Activated naive CD8-positive, alpha-beta T cell treated with anti-CD3 and anti-CD28 coated beads, Interleukin-2, amount 10 ng/mL, durations not matched to agents 7 days and 5 days (primary cell): ENCODE measurements at places on chromosomes 11 and 22. TPM values are rescaled to one million over a fixed set of nuclear protein-coding genes. Genes with fewer than 3 reads are reported as not detected.

GRCh38 chr11:123576501-123576900, 77.9 kb downstream of the SCN3B start:
- peaks cover 2% of the 10 kb centered on the region for H3K36me3 ChIP-seq
- H3K27ac ChIP-seq, result no peak overlapping the region
- H3K4me1 ChIP-seq, result peaks cover 14% of the 10 kb centered on the region
- no peaks in the 10 kb centered on the region for H3K27me3 ChIP-seq
- DNase-seq, result no peak

DNA sequence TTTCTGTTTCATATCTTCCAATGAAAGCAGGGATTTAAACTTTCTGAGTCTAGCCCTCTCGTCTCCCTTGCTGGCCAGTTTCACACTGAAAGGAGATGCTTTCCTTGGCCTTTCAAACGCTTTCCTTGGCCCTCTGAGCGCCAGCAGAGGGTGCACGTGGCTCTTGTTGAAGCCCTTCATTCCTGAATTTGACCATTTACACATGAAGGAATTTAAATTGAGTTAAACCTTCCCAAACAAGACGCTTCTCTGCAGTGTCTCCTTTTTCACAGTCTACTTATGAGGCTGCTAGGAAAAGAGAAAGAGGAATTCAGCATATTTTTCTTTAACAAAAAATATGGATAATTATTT, 21.6 kb downstream of the NNMT start:
- H3K4me1 ChIP-seq, result peaks cover 17% of the 10 kb centered on the region
- no peaks in the 10 kb centered on the region for H3K36me3 ChIP-seq
- peaks cover 12% of the 10 kb centered on the region for H3K27me3 ChIP-seq
- no peak overlapping the region for H3K4me3 ChIP-seq
- no peak for DNase-seq
- no peak overlapping the region for H3K27ac ChIP-seq

DNA sequence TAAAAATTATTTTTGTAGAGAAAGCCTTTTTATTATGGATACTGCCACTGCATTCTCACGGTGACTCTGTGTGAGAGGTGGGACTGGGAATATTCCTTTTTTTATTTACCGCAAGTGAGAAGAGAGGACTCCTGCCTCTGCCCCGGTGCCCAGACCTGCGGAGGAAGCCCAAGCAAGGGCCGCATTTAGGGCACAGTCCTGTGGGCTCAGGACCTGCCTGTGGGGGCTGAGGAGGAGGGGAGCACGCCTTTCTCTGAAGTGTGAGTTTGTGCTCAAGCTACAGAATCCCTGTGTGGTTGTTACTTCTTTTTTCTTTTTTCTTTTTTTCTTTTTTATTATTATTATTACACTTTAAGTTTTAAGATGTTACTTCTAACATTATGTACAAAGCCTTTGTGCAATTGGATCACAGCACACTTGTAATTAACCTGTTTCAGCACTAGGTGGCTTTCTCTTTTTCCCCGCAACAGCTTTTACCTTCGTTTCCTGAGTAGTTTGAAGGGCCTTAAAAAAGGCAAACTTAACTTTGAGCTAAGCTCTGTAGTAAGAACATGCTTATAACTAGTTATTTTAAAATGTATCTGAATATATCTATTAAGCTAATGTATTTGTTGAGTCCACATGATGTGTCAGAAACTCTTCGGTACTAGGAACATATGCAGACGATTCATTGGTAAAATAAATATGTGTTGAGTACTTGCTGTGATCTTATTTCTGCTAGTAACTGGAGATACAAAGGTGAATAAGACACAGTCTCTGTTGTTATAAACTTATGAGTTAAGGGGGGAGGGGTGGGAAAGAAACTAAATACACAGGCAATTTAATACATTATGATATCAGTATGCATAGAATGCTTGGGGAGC, 18.3 kb downstream of the AMOTL1 start:
- H3K4me3 ChIP-seq, result no peak overlapping the region
- H3K36me3 ChIP-seq, result no peaks in the 10 kb centered on the region
- H3K27me3 ChIP-seq, result peaks cover 7% of the 10 kb centered on the region
- DNase-seq, result no peak
- peaks cover 6% of the 10 kb centered on the region for H3K4me1 ChIP-seq
- no peak overlapping the region for H3K27ac ChIP-seq

- H3K4me1 ChIP-seq, result peaks cover 32% of the 10 kb centered on the region
- H3K27me3 ChIP-seq, result no peaks in the 10 kb centered on the region
- peak overlapping the region; percentile 82 for H3K27ac ChIP-seq
- H3K4me3 ChIP-seq, result peak overlapping the region; percentile 62
- no peak for DNase-seq
- H3K36me3 ChIP-seq, result peaks cover 3% of the 10 kb centered on the region
These were observed 79.3 kb upstream of the SORL1 start for GRCh38 chr11:121372671-121373429.

GRCh38 chr11:46238967-46239800, 38.3 kb upstream of the CREB3L1 start:
- H3K36me3 ChIP-seq, result no peaks in the 10 kb centered on the region
- H3K27ac ChIP-seq, result no peak overlapping the region
- H3K4me1 ChIP-seq, result peaks cover 35% of the 10 kb centered on the region
- peak; percentile 93 for DNase-seq
- H3K4me3 ChIP-seq, result peak overlapping the region; percentile 70

ANGPTL5 gene
- not detected for total RNA-seq

- DNase-seq, result no peak
- no peak overlapping the region for H3K4me3 ChIP-seq
- no peak overlapping the region for H3K27ac ChIP-seq
- H3K4me1 ChIP-seq, result peaks cover 2% of the 10 kb centered on the region
These were observed 73.1 kb upstream of the GDPD4 start for GRCh38 chr11:77374611-77375031.

DNA sequence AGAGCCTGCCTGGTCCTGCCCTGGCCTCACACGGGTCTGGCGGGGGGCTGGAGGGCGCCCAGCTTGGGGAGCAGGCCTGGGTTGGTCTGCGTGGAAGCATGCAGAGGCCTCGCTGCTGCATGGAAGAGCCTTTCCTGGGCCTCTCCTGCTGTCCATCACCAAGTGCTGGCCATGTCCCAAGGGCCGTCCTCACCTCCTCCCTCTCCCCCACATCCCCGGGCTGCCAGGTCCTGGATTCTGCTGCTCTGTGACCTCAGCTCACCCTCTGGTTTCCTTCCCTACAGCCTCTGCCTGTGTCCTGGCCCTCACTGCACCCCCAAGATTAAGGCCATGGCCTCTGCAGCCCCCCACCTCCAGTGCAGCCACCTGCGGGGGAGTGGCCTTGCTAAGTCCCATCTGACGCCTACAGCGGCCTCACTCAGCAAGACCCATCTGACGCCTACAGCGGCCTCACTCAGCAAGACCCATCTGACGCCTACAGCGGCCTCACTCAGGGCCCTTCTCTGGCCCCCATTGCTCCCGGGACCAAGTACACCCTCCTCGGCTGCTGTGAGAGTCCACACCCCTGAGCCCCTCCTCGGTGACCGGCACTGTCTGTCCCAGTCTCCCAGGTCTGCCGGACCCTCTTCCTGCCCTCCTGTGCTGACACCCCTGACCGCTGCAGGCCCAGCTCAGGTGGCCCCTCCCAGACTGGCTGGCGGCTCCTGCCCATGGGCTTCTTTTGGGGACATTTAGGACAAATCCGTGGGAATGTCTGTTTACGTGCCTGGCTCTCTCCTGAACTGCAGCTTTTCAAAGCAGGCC, 119.5 kb upstream of the B3GAT1 start:
- no peak overlapping the region for H3K27ac ChIP-seq
- no peaks in the 10 kb centered on the region for H3K36me3 ChIP-seq
- peaks cover 15% of the 10 kb centered on the region for H3K27me3 ChIP-seq

DNA sequence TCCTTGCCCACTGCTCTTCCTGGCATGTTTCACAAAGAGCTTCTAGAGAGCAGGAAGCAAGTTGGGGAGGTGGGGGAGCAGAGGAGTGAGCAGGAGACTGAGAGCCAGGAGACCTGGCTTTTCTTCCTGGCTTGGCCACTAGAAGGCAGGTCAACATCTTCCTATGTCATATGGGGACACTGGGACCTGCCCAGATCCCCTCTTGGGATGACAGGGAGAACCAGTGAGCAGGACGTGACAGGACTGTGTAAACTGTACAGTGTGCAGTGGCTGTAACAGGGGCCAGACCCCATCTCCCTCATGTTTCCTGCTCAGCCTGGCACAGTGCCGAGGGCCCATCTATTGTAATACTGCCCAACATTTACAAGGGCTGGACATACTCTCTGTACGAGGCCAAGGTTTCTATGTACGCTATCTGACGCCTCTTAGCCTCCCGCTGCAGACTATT, 29.4 kb downstream of the GDPD5 start:
- DNase-seq, result no peak
- no peak overlapping the region for H3K4me3 ChIP-seq
- H3K27ac ChIP-seq, result no peak overlapping the region
- no peaks in the 10 kb centered on the region for H3K27me3 ChIP-seq
- H3K4me1 ChIP-seq, result peaks cover 20% of the 10 kb centered on the region
- H3K36me3 ChIP-seq, result no peaks in the 10 kb centered on the region

PIM3 gene
- 44.3 TPM for total RNA-seq

DNA sequence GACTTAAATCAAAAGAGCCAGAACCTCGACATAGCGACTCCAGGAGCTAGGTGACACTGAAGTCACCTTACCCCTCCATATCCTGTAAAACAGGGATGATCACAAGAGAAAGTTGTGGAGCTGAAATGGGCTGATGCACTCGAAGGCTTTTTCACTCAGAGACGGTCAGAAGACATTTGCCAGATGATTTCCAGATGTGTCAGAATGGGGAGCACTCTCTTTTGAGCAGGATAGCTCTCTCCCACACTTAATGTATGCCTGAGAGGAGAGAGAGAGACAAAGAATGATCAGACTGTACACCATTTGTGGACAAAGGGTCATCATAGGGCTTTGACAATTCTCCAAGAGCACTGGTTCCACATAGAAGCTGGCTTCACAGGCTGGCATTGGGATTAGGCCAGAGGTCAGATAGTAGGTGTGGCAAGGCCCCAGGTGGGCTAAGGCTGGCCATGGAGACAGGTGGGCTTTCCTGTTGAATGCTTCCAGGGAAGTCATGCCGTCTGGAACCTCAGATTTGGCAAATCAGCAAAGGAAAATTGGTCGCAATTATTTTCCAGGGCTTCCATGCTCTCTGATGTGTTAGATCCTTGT, 42.3 kb upstream of the ETS1 start:
- H3K4me3 ChIP-seq, result peak overlapping the region; percentile 84
- DNase-seq, result no peak
- no peaks in the 10 kb centered on the region for H3K36me3 ChIP-seq
- peaks cover 73% of the 10 kb centered on the region for H3K4me1 ChIP-seq
- no peaks in the 10 kb centered on the region for H3K27me3 ChIP-seq

PPM1F gene
- total RNA-seq, result 21.6 TPM

DNA sequence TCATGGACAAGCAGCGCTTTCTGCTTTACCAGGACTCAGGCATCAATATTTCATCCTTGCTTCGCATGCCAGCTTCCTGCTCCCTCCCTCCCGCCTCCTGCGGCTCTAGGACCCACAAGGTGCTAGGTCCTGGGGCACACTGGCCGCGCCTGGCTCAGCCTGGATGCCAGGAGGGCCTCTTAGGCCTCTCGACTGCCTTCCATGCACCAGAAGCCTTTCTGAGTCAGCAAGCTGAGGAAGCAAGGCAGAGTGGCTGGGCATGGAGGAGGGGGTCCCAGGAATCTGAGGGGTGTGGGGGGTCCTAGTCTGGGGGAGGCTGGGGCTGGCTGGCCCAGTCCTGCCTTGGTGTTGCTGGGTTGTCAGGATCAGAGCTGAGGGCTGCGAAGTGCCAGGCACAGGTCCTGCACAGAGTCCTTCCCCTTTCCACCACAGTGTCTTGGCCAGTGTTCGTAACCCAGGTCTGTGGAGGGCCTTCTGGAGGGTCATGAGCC, 61.0 kb upstream of the THY1 start:
- H3K27me3 ChIP-seq, result no peaks in the 10 kb centered on the region
- H3K4me1 ChIP-seq, result peaks cover 1% of the 10 kb centered on the region
- DNase-seq, result no peak
- no peak overlapping the region for H3K4me3 ChIP-seq

KLHDC7B gene
- 21.9 TPM for total RNA-seq

- H3K4me3 ChIP-seq, result no peak overlapping the region
- H3K27me3 ChIP-seq, result no peaks in the 10 kb centered on the region
- no peak for DNase-seq
- H3K4me1 ChIP-seq, result peaks cover 16% of the 10 kb centered on the region
These were observed 1.8 kb upstream of the TALDO1 start for GRCh38 chr11:745428-745827.

DNA sequence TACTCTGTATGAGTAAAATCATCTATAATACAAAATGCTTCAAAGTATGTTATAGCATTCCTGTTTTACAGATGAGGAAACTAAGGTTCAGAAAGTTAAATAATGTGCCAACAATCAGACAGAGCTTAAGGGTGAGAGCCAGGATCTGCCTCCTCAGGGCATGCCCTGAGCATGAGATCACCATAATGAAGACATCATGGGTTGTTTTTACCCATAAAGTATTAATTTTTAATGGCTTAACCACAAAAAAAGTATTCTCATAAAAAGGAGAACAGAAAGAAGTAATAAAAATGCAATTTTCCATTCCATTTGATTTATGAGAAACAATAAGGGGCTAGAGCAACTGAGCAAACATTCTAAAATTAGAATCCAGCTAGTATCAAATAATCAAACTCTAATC, 534.3 kb upstream of the ARHGAP42 start:
- no peak for DNase-seq
- H3K4me1 ChIP-seq, result no peaks in the 10 kb centered on the region
- no peak overlapping the region for H3K4me3 ChIP-seq
- no peaks in the 10 kb centered on the region for H3K27me3 ChIP-seq
- no peaks in the 10 kb centered on the region for H3K36me3 ChIP-seq

GRCh38 chr11:4672470-4672869, 25.2 kb downstream of the OR51E2 start:
- no peak overlapping the region for H3K4me3 ChIP-seq
- H3K27ac ChIP-seq, result no peak overlapping the region
- no peaks in the 10 kb centered on the region for H3K4me1 ChIP-seq
- DNase-seq, result no peak
- peaks cover 13% of the 10 kb centered on the region for H3K27me3 ChIP-seq

APOL5 gene
- not detected for total RNA-seq

WNT7B gene
- not detected for total RNA-seq

GRCh38 chr22:35522225-35523149, 18.1 kb upstream of the RASD2 start:
- no peaks in the 10 kb centered on the region for H3K4me1 ChIP-seq
- H3K4me3 ChIP-seq, result no peak overlapping the region
- H3K36me3 ChIP-seq, result no peaks in the 10 kb centered on the region
- H3K27me3 ChIP-seq, result peaks cover 23% of the 10 kb centered on the region
- H3K27ac ChIP-seq, result no peak overlapping the region

KCNJ11 gene
- total RNA-seq, result 2.7 TPM

GRCh38 chr11:120740380-120740779, 228.8 kb downstream of the GRIK4 start:
- no peaks in the 10 kb centered on the region for H3K36me3 ChIP-seq
- no peak for DNase-seq
- H3K27me3 ChIP-seq, result peaks cover 5% of the 10 kb centered on the region
- no peak overlapping the region for H3K4me3 ChIP-seq
- no peak overlapping the region for H3K27ac ChIP-seq
- H3K4me1 ChIP-seq, result no peaks in the 10 kb centered on the region

TMEM191C gene
- total RNA-seq, result 5.1 TPM

DNA sequence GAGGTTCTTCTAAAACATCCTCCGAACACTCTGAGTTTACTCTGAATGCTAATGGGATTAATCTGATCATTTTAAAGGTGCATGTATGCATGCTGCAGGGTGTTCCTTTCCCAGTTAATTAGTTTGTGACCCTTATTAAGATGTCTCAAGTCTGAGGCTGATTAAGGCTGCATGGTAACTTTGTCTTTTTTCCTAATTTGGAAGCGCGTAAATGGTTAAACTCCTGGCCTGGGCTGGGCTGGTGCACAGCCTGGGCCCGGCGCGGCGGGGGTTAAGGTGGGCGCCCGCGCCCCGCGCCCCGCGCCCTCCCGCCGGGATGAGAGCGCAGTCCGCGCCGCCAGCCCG, 539.7 kb downstream of the NTM start:
- H3K4me3 ChIP-seq, result no peak overlapping the region
- no peaks in the 10 kb centered on the region for H3K4me1 ChIP-seq
- DNase-seq, result no peak

CCDC73 gene
- not detected for total RNA-seq

SLC7A4 gene
- 1.2 TPM for total RNA-seq

CARNS1 gene
- 5.6 TPM for total RNA-seq
